ENCODE measurements at places on chromosomes 1 and 21.

DNA sequence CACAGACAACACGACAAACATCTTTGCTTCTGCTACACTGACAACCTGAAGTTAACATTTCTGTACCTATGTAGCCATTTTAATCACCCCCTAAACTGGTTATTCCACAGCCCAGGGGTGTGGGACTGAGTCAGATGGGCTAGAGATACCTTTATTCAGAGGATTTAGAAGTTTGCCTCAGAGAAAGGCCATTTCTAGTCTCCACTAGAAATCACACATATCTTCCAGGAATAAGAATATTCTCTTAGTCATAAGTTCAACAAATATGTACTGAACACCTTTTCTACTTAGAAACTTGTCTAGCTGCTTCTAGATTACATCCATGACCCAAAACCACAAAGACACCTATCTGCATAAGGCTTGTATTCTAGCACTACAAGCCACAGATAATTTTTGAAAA, 38.8 kb downstream of the ERG start:
- no peak overlapping the region for H3K4me3 ChIP-seq
- no peak overlapping the region for H3K27ac ChIP-seq
- H3K36me3 ChIP-seq = no peaks in the 10 kb centered on the region
- DNase-seq = no peak
- H3K27me3 ChIP-seq = no peaks in the 10 kb centered on the region

DNA sequence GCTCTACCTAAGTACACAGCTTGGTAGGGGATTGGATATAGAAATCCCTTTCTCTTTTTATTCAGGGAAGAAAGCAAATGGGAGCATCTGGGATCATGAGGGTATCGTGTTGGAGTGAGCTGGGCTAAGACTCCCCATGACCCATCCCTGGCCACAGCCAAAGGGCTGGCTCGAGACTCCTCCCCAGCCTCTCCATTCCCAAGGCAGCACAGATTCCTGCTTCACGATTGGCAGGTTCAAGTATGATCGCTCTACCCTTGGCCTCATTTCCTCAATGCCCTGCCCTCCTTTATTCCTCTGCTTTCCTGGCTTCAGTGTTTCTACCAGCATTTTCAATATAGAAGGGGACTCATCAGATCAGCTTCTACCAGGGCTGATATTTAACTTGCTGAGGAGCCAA, 89.7 kb downstream of the ATP1A1 start:
- DNase-seq = no peak
- no peak overlapping the region for H3K4me3 ChIP-seq
- H3K36me3 ChIP-seq = no peaks in the 10 kb centered on the region
- H3K27me3 ChIP-seq = no peaks in the 10 kb centered on the region
- H3K4me1 ChIP-seq = no peaks in the 10 kb centered on the region

GRCh38 chr21:36325373-36326010, 5.5 kb downstream of the MORC3 start:
- H3K4me1 ChIP-seq = 0 out of 2 replicates have a peak, but pooled peaks cover 1% of the 10 kb centered on the region
- H3K27ac ChIP-seq = no peak overlapping the region
- no peaks in the 10 kb centered on the region for H3K27me3 ChIP-seq

- no peaks in the 10 kb centered on the region for H3K4me1 ChIP-seq
- H3K27ac ChIP-seq = no peak overlapping the region
- H3K36me3 ChIP-seq = no peaks in the 10 kb centered on the region
- H3K4me3 ChIP-seq = no peak overlapping the region
- DNase-seq = no peak
Observed at GRCh38 chr1:55542901-55543504, 327.8 kb upstream of the USP24 start.

GRCh38 chr1:111205714-111206050, 5.2 kb upstream of the DENND2D start:
- H3K27me3 ChIP-seq = no peaks in the 10 kb centered on the region
- H3K4me3 ChIP-seq = no peak overlapping the region
- H3K4me1 ChIP-seq = no peaks in the 10 kb centered on the region
- H3K36me3 ChIP-seq = no peaks in the 10 kb centered on the region
- H3K27ac ChIP-seq = no peak overlapping the region

GRCh38 chr1:236342403-236343245, 51.5 kb upstream of the EDARADD start:
- DNase-seq = no peak
- H3K27me3 ChIP-seq = no peaks in the 10 kb centered on the region
- no peak overlapping the region for H3K27ac ChIP-seq

DNA sequence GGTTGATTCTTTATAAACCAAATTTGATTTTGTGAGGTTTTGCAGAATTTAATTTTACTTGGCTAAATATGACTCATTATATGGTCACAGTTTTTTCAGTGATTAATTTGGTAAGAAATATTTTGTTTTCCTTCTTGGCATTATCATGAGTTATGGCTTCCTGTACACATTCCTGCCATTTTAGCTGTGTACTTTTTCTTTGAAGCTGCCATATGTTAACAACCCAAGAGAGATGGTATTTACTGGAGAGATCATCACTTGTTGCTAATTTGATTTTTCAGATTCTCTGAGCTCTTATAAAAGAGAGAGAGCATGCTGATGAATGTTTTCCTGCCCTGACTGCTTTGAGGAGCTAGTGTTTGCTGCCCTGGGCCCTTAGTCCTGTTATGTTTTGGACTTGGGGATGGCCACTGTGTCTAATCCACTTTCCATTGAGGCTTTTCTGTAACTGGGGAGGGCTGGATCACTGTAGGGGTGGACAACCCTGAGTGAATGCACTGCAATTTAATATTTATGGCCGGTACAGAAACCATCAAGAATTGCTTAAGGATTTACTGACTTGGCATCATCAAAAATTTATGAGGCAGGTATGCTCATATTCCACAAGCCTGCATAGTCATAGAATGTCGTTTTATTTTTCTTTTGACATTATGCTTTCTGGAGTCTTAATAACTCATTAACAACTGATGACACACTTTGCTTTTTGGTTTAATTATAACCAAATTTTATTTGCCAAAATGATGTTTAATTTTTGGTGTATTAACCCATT, 200.9 kb downstream of the DISC1 start:
- H3K4me3 ChIP-seq = no peak overlapping the region
- H3K27ac ChIP-seq = no peak overlapping the region
- no peak for DNase-seq
- H3K4me1 ChIP-seq = no peaks in the 10 kb centered on the region
- H3K27me3 ChIP-seq = no peaks in the 10 kb centered on the region

DNA sequence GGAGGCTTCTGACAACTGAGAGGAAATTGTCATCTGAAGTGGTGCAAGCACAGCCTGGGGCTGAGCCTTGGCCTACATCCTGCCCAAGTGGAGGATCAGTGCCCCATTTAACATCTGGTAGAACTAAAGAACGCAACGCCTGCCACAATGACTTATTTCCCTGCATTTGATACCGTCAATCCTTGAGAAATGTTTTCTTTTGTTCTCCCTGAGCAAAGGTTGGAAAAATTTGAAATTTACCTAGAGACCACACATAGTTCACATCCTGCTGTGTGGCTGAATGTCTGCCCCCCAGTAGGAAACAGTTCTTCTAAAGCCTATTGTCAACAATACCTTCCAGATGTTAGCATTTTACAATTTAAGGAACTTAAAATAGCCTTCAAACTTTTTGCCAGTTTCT, 5.6 kb upstream of the RGS4 start:
- peaks cover 3% of the 10 kb centered on the region for H3K4me1 ChIP-seq
- H3K27me3 ChIP-seq = no peaks in the 10 kb centered on the region
- DNase-seq = no peak
- H3K4me3 ChIP-seq = no peak overlapping the region
- H3K27ac ChIP-seq = no peak overlapping the region

DNA sequence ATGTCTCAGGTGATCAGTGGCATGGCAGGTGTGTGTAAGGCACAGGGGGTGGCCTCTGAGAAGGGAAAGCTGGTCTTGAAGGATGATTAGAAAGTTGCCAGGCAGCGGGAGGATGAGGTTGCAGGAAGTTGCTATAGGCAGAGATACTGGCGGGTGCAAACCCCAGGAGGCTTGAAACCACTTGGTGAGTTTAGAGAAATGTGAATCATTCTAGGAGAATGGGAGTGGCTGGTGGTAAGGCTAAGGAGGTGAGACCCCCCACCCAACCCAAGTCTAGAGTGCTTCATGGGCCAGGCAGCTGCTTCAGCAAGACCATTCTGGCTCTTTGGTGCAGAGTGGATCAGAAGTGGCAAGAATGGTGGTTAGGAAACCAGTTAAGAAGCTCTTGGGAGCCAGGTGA, 9.0 kb downstream of the SH2D2A start:
- no peak overlapping the region for H3K4me3 ChIP-seq
- DNase-seq = no peak
- H3K27me3 ChIP-seq = no peaks in the 10 kb centered on the region
- no peaks in the 10 kb centered on the region for H3K36me3 ChIP-seq
- H3K4me1 ChIP-seq = no peaks in the 10 kb centered on the region
- H3K27ac ChIP-seq = no peak overlapping the region

GRCh38 chr1:225766967-225767633, 10.5 kb upstream of the SRP9 start:
- H3K36me3 ChIP-seq = no peaks in the 10 kb centered on the region
- H3K27me3 ChIP-seq = no peaks in the 10 kb centered on the region
- peaks cover 2% of the 10 kb centered on the region for H3K4me1 ChIP-seq
- no peak overlapping the region for H3K4me3 ChIP-seq

DNA sequence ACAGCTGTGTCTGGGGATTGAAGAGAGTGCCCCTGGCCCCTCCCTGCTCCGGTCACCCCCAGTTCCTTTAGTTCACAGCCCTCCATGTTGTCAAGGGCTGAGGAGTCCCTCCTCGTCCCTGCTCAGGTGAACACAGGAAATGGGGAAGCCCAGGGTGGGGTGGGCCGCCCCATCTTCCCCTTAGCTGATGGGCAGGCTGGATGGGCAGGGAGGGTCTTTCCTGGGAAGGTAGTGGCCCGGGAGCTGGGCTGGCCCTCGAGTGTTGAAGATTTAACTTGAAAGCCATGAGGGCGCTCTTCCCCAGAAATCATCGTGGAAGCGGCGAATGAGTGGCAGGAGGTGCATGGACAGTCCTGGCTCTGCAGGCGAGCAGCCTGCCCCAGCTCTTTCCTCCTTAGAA, 18.3 kb upstream of the NPHP4 start:
- no peaks in the 10 kb centered on the region for H3K4me1 ChIP-seq
- no peaks in the 10 kb centered on the region for H3K36me3 ChIP-seq
- no peaks in the 10 kb centered on the region for H3K27me3 ChIP-seq
- no peak overlapping the region for H3K4me3 ChIP-seq
- no peak overlapping the region for H3K27ac ChIP-seq

GRCh38 chr1:24725209-24725651, 20.0 kb upstream of the CLIC4 start:
- DNase-seq = no peak
- peaks cover 4% of the 10 kb centered on the region for H3K4me1 ChIP-seq
- H3K36me3 ChIP-seq = no peaks in the 10 kb centered on the region
- H3K4me3 ChIP-seq = no peak overlapping the region
- no peaks in the 10 kb centered on the region for H3K27me3 ChIP-seq
- no peak overlapping the region for H3K27ac ChIP-seq

GRCh38 chr1:1927751-1928150, 8.7 kb upstream of the TMEM52 start:
- H3K27ac ChIP-seq = no peak overlapping the region
- no peak overlapping the region for H3K4me3 ChIP-seq
- H3K4me1 ChIP-seq = peaks cover 2% of the 10 kb centered on the region
- no peaks in the 10 kb centered on the region for H3K27me3 ChIP-seq
- no peaks in the 10 kb centered on the region for H3K36me3 ChIP-seq
- no peak for DNase-seq

GRCh38 chr21:28522014-28522799, 470.5 kb downstream of the LTN1 start:
- H3K4me3 ChIP-seq = no peak overlapping the region
- peak; percentile 20 for DNase-seq
- no peaks in the 10 kb centered on the region for H3K27me3 ChIP-seq
- no peaks in the 10 kb centered on the region for H3K36me3 ChIP-seq

DNA sequence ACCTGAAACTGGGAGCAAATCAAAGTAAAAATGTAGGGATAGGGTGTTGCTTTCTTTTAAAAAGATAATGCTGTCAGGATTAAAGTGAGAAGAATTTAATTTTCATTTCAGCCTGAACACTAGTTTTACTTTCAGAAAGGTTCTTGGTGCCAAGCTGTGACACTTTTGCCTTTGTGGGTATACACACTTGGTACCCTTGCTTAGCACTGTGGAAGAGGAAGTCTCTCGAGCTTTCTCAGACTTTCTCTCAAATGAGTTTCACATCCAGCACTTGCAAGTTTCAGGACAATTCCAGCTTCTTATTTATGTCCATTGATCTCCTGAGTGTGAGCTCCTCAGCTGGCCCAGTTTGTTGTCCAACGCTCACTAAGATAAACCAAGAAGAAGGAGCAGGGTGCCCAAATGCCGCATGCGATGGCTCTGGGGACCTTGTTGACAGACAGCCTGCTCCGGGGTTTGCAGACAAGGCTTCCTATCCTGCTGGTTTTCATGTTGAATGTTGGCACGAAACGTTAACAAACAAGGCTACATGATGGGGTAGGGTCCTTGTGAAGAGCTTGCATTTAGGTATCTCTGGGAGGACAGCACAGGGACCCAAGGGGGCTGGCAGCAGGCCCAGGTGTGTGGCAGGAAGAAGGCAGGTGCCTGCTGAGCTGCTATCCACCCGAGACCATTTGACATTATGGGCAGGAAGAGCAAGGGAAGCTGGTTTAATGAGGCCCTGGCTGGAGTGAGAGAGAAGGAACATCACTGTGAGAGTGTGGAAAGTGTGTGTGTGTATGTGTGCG, 79.7 kb downstream of the POFUT2 start:
- no peak overlapping the region for H3K4me3 ChIP-seq
- no peak for DNase-seq
- H3K36me3 ChIP-seq = no peaks in the 10 kb centered on the region
- no peaks in the 10 kb centered on the region for H3K4me1 ChIP-seq
- H3K27me3 ChIP-seq = no peaks in the 10 kb centered on the region

DNA sequence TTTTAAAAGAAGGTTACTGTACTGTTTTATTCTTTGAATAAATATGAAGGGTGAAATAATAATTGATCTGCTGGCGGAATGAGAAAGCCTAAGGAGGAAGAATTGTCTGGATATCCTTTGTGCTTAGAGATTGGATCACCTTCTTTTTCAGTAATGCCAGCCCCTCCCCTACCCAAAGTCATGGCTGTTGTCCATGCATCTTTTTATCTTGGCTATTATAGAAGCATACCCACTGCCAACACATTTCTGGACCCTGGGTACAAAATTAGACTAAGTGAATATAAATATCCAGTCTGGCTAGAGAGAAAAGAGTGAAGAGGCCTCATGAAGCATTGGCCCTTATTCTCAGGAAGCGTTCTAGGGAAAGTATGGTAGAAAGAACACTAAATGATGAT, 28.1 kb downstream of the AK4 start:
- no peaks in the 10 kb centered on the region for H3K27me3 ChIP-seq
- peaks cover 17% of the 10 kb centered on the region for H3K4me1 ChIP-seq
- no peak overlapping the region for H3K4me3 ChIP-seq
